ENCODE measurements at places on chromosomes 13 and 19.

GRCh38 chr13:32863596-32863995 lies 152.6 kb upstream of the KL start:
- DNase-seq = no peak

DNA sequence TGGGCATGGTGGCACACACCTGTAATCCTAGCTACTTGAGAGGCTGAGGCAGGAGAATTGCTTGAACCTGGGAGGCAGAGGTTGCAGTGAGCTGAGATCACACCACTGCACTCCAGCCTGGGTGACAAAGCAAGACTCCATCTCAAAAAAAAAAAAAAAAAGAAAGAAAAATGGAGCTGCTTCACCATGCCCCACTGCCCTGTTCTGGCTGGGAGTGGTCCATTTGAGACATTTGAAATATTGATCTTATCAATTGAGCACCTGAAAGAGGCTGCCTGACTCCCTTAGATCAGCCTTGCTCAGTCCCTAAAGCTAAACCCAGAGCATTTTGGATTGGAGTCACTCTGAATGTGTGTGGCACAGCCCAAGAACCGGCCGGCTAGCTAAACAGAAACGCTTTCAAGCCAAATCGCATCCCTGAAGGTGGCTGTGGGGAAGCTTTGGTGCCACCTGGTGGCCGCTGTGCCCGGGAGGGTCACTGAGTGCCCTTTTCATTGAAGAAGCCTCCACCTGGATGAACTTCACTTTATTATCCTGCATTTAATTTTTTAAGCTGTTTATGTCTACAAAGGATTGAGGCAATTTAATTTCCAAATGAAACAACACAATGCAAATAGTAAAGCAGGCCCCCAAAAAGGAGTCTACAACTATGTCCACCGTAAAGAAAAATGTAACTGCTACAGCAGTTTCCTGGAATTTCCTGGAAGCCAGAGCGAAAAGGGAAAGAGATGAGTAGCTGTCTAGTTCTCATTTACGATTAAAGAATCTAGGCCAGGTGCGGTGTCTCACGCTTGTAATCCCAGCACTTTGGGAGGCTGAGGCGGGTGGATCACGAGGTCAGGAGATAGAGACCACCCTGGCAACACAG lies 53.1 kb upstream of the SERPINE3 start:
- DNase-seq = peak; percentile 60

GRCh38 chr13:72864142-72865011 lies 82.4 kb downstream of the PIBF1 start:
- DNase-seq = no peak

- DNase-seq = no peak
Observed at GRCh38 chr13:102915393-102915930, 69.6 kb downstream of the ERCC5 start.

DNA sequence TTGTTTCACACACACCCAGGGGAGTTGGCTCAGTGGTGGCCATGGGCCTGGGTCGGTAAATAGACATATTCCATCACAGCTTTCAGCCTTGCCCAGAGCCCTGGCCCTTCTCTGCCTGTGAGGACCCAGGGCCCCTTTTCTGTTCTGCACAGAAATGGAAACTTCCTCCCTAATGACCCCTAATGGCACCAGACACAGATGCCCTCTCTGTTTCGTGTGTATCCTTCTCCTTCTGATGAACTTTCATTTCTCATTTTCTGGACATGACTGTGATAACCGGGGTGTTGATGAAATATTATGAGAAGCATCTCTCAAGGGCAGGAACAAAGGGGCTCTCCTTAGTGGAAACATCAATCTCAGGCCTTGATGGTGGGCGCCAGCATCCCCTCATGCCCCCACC lies 12.8 kb downstream of the LILRA1 start:
- DNase-seq = no peak

- DNase-seq = no peak
Observed at GRCh38 chr13:108315273-108315672, 45.8 kb downstream of the TNFSF13B start.

DNA sequence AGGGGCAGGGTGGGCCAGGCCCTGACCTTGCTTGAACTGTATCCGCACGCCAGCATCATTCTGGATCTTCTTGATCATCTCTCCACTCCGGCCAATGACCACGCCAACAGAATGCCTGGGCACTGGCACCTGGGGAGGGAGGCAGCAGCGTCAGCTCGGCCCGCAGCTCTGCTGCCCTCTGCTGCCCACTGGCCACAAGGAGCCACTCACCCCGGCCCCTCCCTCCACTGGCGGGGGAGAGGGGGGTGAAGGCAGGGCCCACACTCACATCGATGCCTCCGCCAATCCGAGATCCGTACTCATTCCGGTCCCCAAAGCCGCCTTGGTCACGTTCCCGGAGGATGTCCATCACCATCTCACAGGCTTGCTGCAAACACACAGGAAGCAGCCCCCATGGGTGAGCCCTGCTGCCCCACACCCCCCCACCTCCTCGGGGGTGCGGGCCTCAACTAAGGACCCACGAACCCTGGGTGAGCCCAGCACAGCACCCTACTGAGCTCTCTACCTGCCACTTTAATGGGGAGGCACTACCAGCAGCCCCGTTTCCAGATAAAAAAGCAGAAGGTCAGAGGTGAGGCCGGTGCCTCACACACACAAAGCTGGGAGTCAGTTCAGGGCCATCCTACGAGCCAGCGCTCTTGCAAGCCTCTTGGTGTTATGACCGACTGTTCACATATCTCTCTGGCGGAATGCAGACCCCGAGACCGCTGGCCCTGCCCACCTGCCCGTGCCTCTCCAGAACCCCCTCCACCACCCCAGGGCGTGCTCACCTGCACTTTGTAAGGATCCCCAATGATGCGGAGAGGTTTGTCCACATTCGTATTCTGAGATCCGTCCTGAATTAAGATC lies 6.7 kb downstream of the KHSRP start:
- DNase-seq = no peak
